Lung (tissue), 17 donors: ENCODE measurements at places on chromosomes 5 and 9.

GRCh38 chr9:136558373-136558772 lies 12.5 kb upstream of the NOTCH1 start:
- no peak for DNase-seq

GRCh38 chr5:62623271-62623670 lies 44.7 kb downstream of the LRRC70 start:
- no peak for DNase-seq

DNA sequence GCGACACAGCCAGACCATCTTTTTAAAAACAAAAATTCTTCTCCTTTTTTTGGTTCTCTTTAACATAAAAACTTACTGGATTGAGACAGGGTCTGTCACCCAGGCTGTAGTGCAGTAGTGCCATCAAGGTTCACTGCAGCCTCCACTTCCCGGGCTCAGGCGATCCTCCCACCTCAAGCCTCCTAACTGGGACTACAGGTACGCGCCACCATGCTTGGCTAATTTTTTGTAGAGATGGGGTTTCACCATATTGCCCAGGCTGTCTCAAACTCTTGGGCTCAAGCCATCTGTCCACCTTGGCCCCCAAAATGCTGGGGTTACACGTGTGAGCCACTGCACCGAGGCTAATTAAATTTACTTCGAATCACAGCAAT lies 13.8 kb downstream of the HNRNPK start:
- DNase-seq = no peak

GRCh38 chr9:114223564-114224246 lies 68.4 kb downstream of the COL27A1 start:
- no peak for DNase-seq

DNA sequence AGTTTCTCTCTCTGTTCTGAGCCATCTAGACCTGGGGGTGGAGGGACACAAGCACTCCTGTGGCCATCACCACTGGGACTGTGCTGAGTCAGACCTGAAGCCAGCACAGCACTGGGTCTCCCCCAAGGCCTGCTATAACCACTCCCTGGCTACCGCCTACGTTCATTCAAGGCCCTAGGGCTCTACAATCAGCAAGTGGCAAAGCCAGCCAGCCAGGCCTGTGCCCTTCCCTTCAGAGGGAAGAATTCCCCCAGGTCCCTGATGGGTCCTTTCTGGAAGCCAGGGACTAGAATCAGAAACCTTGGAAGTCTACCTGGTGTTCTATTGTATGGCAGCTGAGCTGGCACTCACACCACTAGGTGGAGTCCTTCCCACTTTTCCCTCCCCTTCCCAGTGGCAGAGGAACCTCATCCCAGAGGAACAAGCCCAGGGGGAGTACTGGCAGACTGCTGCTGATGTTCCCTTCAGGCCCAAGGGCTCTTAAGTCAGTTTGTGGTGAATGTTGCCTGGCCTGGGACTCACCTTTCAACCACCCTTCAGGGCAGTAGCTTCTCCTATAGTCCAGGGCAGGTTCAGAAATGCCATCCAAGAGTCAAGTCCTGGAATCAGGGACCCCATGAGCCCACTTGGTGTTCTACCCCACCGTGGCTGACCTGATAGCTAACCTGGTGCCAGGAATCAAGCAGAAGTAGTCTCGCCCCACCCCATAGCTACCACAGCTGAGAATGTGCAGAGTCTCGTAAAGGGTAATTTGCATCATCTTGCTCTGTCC lies 20.0 kb downstream of the JMY start:
- DNase-seq = no peak

DNA sequence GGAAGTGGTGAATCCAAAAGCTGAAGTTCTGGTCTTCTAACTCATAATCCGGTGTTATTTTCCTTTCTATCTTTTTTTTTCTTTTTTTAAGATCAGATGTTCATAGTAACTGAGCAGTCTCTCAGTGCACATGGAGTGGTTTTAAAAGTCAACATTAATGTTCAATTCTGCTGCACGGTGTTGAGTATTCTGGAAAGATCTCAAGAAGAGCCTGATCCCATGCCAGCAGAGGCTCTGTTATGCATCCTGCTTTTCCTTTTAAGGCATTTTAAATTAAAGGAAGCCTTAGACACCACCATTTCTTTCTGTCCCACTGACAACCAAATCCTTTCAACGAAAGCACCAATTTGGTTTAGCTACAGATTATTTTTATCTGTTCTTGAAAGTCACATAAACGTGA lies 33.4 kb downstream of the SEMA5A start:
- peak; percentile 49 for DNase-seq

DNA sequence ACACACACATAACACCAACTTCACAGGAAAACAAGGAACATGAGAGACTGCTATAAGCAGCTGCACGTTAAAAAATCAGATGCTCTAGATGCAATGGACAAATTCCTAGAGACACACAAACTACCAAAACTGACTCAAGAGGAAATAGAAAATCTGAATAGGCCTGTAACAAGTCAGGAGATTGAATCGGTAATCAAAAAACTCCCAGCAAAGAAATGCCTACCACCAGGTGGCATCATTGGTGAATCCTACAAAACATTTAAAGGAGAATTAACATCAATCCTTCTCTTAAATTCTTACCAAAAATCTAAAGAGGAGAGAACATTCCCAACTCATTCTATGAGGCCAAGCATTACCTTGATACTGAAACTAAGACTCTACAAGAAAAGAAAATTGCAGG lies 54.9 kb downstream of the NDST1 start:
- no peak for DNase-seq

GRCh38 chr5:65809817-65810531 lies 88.0 kb downstream of the NLN start:
- DNase-seq = peak; percentile 34
